ENCODE measurements at places on chromosomes 6 and 20.

- no peak for DNase-seq
These were observed 4.0 kb upstream of the RIPPLY2 start for GRCh38 chr6:83849127-83849526.

DNA sequence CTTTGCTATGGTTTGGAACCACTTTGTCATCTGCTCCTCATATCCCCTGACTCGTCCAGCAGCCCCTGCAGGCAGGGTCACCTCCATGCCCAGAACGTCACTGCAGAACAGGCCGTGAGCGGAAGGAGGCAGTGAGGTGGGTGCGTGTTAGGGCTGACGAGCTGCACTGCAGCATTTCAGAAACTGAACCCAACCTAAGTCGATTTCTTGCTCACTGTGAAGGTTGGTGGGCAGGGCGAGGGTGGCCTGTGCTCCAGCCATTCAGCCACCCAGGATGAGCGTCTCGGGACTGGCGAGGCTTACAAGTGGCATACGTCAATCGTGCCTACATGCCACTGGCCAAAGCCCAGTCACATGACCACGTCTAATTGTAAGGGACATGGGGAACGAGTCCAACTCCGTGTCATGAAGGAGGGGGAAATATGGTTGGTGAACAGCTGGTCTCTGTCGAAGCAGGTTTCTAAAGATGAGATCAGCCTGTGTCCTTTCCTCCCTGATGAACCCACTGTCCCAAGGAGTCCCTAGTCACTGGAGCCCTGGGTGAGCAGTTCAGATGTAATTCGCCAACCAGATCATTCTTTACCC is 289.1 kb downstream of the TAF4 start:
- DNase-seq = no peak

DNA sequence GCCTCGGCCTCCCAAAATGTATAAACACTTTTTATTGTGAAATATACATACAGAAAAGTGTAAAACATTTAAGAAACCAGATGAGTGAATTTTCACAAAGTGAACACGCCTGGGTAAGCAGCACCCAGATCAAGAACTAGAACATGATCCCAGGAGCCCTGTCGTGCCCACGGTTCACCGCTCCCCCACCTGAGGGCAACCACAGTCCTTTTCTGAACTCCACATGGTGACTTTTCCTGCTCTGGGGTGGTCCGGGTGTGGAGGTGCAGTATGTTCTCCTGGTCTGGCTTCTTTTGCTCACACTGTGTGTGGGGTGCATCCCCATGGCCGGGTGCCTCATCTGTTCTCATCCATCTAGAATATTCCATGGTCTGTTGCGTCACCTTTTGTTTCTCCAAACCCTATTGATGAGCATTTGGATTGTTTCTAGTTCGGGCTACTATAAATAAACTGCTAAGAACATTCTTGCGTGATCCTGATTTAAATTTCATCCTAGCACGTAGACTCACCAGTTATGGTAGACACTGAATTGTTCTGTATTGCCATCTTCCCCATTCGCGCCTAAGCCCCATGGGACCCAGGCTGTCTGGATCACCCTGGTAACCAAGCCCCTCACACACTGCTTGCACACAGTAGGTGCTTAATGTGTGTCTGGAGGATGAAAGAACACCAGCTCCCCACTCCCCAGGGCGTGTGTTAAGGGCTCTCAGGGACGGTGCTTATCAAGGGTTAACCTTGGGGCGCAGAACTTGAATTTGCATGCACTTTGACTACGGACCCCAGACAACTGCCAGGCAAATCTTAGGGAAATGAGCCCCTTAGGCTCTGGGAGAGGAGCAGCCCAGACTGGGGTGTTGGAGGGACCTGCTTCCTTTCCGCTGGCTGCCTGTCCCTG is 56.2 kb downstream of the CTCFL start:
- DNase-seq = no peak

DNA sequence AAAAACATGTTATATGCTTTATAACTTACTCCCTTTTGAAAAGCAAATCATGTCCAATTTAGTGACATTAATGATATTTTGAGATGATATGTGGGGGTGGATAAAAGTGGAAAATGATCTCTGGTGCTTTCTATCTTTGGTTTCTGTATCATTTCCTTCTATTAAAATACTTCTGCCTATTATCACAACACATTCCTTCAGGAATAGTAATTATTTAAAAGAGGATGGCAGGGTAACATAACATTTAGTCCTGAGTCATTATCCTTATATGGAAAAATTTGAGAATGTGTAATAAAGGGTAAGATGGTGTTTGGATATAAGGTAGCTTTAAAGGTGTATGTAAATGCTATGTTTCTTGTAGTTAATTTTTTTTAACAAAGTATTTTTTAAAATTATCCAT is 657.7 kb downstream of the PHF3 start:
- no peak for DNase-seq

- DNase-seq = peak; percentile 25
These were observed 77.9 kb upstream of the TULP1 start for GRCh38 chr6:35590622-35591066.

- DNase-seq = no peak
These were observed 40.3 kb downstream of the AKAP7 start for GRCh38 chr6:131175564-131175963.

DNA sequence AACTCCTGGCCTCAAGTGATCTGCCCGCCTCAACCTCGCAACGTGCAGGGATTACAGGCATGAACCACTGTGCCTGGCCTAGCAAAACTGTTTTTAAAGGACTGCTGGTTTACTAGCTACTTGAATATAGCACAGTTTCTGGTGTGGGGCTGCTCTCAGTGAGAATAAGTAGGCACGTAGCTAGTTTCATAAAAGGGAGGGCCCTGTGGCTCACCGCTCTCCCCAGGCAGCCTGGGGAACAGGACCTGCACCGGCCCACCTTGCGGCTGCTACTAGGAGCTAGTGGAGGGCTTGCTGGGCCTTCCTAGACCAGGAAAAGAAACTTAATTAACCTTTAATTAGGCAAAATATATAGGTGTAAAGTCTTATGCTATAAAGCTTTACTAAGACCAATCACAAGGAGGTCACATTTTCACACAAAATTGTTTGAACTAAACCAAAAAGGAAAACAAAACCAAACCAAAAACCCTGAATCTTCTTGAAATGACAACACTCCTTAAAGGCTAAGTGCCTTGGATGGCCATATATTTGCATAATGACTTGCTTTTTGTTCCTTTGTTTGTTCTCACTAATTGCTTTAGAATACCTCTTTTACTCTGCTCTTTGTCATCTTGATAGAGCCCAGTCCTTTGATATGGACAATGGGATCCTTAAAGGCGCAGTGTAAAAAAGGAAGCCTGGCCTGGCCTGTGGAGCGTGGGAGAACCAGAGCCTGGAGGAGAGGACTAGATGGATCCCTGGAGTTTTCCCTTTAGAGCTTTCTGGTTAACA is 69.5 kb upstream of the SAMD5 start:
- DNase-seq = no peak

DNA sequence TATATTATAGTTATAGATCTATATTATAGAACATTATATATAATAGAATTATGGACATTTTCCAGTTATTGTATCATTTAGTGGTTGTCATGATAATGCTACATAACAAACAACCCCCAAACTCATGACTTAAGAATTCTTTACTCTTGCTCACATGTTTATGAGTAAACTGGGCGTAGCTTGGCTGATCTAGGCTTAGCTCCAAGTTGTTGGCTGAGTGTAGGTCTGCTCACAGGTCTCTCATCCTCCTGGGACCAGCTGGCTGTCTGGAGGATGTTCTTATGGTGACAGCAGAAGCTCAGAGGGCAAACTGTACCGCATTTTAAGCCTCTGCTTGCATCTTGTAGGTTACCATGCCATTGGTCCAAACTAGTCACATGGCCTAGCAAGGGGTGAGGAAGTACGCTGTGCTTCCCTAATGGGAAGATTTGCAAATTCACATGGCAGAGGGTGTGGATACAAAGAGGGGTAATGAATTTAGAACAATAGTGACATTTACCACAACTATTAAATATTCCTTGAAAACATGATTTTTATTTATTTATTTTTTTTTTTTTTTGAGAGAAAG is 34.2 kb downstream of the ARHGAP40 start:
- no peak for DNase-seq

GRCh38 chr6:87742106-87742505 is 40.1 kb upstream of the AKIRIN2 start:
- no peak for DNase-seq

- DNase-seq = no peak
These were observed 75.8 kb downstream of the LAMP5 start for GRCh38 chr20:9590189-9590588.

DNA sequence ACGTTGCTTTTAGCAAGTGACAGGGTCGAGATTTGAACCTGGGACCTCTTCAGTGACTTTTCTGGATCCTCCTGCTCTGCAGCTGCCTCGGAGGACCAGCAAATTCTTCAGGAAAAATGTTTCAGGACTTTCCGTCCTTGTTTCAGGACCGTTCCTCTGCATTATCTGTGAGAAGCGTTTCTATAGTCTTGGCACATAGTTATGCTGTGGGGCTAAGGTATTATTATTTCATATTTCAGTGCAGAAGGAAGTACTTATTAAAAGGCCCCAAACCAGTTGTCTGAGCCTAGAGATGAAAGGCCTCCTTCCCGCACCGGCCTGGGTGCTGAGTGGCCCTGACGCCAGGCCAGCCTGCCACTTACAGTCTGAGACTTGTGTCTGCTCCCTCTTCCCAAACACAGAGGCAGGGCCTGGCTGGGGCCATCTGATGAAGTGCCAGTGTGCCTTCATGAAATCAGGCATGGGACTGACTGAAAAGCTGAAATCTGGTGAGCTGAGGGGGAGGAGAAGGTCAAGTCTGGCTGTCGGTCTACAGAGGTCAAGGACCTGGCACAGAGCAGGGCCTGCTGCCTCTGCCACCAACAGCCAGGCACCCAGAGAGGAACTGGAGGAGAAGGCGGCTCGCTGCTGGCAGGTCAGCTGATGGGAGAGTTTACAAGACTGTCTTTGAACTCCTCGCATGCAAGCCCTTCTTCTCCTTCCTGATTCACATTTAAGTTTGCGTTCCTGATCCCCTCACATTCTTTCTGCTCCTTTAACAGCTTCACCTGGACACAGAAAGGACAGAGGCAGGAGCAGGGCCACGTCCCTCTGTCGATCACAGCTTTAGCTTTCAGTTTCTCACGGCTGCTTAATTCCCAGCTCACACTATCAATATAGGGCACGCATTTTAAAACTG is 8.9 kb upstream of the QKI start:
- DNase-seq = no peak

DNA sequence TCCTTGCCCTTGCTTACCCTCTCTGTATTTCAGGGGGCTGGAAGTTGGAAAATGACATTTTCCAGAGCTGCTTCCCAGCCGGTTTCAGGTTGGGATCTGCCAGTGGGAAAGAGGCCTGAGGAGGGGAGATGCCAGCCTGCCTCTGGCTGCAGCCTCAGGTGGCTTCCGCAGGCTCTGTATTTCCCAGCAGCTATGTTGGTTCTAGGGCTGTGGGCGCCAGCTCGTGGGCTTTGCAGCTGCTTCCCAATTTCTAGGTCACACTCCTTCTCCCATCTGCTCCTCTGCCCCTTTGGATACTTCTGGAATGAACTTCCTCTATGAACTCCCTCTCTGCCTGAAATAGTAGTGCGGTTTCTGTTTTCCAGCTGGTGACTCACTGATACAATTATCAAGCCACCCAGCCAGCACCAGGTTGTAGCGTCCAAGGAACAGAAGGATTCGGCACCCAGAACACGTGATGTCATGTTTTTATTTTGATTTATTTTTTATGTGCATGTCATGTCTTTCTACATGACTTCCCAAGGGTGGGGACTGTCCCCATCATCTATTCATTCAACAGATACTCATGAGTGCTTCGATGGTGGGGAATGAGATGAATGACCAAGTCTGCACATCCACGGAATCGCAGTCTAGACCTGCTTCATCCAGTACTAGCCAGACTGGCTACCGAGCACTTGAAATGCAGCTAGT is 38.0 kb downstream of the TGM2 start:
- DNase-seq = no peak

DNA sequence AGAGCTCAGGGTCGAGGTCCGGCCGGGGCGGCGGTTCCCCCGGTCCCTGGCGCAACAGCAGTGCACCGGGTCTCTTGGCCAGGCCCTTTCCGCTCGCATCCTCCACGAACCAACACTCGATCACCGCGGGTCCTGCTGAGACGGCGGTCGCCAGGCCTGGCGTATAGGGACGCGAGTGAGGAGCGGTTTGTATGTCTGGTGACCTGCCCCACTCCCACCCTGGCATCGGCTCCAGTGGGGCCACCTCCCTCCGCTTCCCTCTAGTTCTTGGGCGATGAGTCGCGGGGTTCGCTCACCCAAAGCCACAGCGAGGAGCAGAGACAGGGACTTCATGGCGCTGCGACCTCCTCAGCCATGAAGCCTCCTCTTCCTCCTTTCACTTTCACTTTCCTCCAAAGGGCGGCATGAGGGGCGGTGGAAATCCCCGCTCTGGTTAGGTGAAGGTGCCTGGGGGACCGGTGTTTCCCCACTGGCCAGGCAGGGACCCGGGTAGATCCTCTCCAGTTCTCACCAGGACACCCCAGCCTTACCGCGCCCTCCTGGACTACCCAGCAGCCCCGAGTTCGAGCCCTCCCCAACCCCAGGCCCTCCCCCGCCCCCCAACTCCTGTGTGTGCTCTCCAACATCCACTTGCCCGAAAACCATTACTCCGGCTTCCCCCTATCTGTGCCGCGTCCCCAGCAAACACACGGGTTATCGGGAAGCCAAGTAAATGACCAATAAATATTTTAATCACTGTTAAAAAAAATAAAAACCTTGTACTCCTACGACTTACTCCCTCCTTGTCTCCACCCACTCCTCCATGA is at the start of gene TAPBP:
Gene TAPBP, minus strand, starts transcription at position 370 of the 806 bp plus-strand sequence. Its CDS starts 37 bp downstream, at position 333.
- DNase-seq = no peak

DNA sequence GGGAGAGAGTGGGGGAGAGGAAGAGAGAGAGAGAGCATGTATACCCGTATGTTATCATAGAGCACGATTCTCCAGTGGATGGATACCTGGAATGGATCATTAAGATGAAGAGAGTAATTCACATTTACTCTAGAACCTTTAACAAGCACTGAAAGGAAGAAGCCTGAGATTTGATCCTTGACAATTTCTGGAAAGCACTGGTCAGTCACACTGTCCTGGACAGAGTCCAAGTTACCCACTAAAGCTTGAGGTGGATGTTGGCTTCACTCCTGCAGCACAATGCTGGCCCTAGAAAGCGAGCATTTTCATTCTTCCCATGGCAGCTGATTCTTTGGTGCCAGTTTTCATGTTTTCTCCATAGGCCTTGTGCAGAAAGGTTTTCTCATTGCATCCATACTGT is 25.6 kb downstream of the NFYA start:
- DNase-seq = no peak

GRCh38 chr6:1481286-1481685 is 91.9 kb downstream of the FOXF2 start:
- no peak for DNase-seq

GRCh38 chr6:97322226-97322625 is 39.2 kb upstream of the MMS22L start:
- no peak for DNase-seq

GRCh38 chr20:48153523-48153922 is 368.2 kb upstream of the SULF2 start:
- no peak for DNase-seq

DNA sequence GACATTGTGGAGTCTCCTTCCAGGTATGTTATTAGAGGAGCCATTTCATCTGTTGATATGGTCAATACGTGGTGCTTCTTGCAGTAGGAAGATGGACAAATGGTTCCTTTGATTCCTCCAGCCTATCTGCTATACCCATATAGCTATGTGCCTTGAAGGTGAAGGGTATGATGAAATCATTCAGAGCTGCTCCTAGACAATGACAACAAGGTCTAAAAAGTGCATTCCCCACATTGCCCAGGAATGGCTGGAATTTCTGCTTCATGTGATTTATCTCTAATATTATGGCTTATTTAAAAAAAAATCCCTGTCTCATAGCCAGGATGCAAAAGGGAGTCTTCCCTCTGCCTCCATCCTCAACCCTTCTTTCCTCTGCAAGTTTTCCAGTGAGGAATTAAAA is 14.1 kb downstream of the DAAM2 start:
- DNase-seq = no peak

- no peak for DNase-seq
These were observed 81.2 kb downstream of the EZR start for GRCh38 chr6:158737710-158738615.

All from hypothalamus (tissue), 51 donors.